ENCODE measurements at places on chromosomes 1 and 21.

GRCh38 chr1:58815686-58816071 is 31.8 kb upstream of the JUN start:
- DNase-seq: peak; percentile 63

GRCh38 chr1:207883660-207884250 is 27.2 kb downstream of the CD34 start:
- DNase-seq: no peak

GRCh38 chr1:245434280-245434679 is 279.5 kb downstream of the KIF26B start:
- DNase-seq: no peak

DNA sequence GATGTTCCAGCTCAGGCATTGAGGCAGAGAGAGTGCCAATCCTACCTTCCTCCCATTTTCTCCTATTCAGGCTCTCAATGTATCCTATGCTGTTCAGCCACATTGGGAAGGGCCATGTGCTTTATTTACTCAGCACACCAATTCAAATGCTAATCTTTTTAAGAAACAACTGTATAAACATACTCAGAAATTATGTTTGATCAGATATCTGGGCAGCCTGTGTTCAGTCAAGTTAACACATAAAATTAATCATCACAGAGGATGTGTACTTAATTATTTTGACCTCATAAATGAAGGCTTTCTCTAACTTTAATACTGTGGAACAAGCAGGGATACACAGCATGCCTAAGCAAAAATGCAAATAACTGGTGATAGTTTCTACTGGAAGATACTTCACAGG is 149.8 kb downstream of the NCAM2 start:
- DNase-seq: no peak

DNA sequence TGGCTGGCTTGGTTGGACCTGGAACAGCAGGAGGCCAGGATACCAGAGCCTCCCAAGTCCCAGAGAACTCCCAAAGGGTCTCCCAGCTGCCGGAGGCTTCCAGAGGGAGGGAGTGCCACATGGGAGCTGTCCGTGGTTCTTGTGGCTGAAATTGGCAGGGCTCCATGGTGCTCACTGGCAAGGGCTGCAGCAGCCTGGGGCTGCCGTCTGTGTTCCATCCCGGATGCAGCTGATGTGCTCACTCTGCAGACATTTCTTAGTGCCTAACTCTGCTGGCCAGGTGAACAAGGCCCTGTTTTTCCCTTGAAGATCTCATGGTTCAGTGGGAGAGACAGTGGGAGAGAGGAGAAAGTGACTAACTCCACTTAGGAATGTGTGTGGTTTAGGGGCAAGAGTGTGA is 261.1 kb downstream of the CAMTA1 start:
- peak; percentile 44 for DNase-seq

- peak; percentile 86 for DNase-seq
Measured at GRCh38 chr1:43238085-43238484, 31.7 kb upstream of the TMEM125 start.

DNA sequence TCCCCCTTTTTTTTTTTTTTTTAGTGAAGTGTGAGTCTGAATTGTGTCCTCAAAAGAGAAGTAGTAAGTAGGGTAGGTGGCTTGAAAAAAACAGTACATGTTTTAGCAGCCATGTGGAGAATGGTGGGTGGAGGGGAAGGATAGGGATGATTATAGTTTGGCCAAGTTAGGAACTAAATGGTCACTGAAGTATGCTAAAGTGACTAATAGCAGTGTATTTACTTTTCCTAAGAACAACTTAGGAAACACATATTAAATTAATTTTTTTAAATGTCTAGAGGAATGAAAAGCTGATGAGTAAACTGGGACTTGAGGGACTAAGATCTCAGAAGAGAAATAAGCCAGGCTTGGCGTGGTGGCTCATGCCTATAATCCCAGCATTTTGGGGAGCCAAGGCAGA is 55.5 kb downstream of the PLA2G4A start:
- DNase-seq: no peak

DNA sequence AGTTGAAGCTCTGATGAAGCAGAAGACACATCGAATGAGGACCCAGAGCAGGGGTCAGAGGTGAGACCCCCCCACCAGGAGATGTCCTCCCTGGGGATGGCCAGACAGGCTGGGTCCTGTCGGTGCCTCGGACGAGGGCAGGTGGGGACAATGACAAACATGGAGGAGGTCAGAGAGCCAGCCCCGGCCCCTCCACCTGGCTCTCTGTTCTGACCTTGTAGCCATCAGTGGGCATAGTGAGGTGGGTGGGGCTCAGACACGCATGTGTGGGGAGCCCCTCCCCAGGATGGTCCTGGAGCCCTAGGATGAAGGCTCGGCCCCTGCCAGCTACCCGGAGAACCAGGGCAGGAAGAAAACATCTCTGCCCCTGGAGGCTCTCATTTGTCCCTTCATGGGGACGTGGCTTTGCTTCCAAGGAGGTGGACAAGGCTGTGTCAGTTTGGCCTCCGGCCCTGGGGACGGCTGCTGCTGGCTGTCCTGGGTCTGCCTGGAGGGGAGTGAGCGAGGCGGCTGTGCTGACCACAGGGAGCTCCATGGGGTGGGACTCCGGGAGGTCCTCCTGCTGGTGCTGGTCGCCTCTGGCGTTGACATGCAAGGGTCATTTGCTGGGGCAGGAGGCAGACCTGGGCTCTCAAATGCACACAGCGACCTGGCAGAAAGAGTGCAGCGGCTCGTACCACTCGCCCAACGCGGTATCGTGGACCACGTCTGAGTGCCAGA is 2.6 kb downstream of the KRTAP10-6 start:
- peak; percentile 41 for DNase-seq

- no peak for DNase-seq
Measured at GRCh38 chr21:16125274-16125673, 395.5 kb downstream of the USP25 start.

DNA sequence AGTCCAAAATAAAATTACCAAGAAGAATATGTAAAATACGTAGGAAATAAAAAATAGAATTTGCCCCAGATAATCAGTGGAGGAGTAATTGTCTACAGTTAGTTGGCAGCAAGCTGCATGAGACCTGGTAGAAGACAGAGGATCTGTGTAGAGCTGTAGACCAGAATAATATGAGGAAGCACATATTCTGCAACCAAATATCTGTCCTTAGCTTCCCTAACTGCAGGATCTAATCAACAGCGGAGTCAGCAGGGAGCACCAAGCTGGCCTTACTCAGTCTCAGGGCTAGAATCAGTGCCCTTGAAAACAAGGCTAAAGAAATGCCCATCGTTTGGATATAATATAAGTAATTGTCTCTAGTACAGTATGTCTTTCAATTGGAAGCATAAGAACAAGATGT is 6.1 kb upstream of the GCSAML start:
- DNase-seq: no peak

Data from left lobe of liver (tissue), 2 donors.